ENCODE measurements at places on chromosomes 16 and 17.

DNA sequence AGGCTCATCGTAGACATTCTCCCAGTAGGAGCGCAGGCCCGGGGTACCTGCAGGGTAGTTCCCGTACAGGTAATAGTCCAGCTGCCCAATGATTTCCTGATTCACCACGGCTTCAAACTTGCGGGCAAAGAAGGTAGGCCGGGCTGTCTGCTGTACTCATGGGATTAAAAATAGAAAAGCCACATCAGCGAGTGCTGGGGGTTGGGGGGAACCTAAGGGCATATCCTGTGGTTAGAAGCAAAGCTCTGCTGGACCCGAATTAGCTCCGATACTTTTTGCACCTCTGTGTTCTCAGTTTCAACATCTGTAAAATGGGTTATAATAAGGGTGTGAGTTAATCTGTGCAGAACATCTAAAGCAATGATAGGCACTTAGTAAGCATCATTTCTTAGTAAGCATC lies 336.2 kb downstream of the XYLT1 start:
- no peak for DNase-seq

GRCh38 chr16:13463619-13464018 lies 456.3 kb upstream of the ERCC4 start:
- DNase-seq: no peak

GRCh38 chr16:77612596-77612995 lies 109.7 kb upstream of the NUDT7 start:
- DNase-seq: no peak

GRCh38 chr16:19559242-19559910 lies 3.9 kb downstream of the VPS35L start:
- no peak for DNase-seq

GRCh38 chr17:3915995-3916696 lies at the start of gene P2RX1:
Gene P2RX1, minus strand, starts transcription at chr17:3916465. Its CDS starts 240 bp downstream, at chr17:3916225.
- DNase-seq: no peak

- no peak for DNase-seq
Observed at GRCh38 chr16:82157534-82157812, 12.6 kb downstream of the MPHOSPH6 start.

GRCh38 chr16:11302977-11303376 lies 21.8 kb upstream of the PRM1 start:
- DNase-seq: no peak

DNA sequence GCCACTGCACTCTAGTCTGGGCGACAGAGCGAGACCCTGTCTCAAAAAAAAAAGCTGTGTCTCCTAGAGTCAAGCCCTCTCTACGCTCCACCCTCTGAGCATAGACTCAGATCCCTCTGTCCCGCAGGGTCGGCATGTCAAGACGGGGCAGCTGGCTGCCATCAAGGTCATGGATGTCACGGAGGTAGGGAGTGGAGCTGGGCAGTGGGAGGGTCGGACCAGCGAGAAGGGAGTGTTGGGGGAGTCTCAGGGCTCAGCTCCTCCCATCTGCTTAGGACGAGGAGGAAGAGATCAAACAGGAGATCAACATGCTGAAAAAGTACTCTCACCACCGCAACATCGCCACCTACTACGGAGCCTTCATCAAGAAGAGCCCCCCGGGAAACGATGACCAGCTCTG lies 18.5 kb upstream of the C17orf107 start:
- DNase-seq: no peak

GRCh38 chr17:65572186-65572580 lies 10.7 kb upstream of the AXIN2 start:
- no peak for DNase-seq

- no peak for DNase-seq
Observed at GRCh38 chr17:10992106-10992880, 154.4 kb upstream of the PIRT start.

- no peak for DNase-seq
Observed at GRCh38 chr17:60559995-60560859, 34.2 kb upstream of the APPBP2 start.

DNA sequence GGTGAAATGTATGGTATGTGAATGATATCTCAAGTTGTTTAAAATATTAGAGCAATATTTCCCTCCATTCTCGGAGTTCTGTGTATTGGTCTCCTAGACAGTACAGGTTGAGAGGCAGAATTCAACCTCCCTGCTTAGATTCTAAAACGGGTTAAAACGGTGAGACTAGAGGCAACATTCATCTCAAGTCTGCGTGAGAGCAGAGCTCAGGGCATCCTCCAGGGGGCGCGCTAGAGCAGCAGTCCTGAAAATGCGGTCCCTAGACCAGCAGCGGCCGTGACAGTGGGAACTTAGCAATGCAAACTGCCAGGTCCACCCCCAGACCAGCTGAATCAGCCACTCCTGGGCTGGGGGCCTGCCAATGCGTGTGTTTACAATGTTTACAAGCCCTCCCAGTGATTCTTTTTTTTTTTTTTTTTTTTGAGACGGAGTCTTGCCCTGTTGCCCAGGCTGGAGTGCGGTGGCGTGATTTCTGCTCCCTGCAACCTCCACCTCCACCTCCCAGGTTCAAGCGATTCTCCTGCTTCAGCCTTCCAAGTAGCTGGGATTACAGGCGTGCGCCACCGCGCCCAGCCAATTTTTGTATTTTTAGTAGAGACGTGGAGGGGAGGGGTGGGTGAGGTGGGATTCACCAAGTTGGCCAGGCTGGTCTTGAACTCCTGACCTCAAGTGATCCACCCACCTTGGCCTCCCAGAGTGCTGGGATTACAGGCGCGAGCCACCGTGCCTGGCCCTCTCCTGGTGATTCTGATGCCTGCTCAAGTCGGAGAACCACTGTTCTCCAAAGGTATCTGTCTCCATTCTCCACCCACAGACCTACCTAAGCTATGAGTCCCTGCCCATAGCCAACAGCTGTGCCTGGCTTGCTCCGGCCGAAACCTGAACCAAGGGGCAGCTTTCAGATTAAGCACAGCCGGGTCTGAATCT lies 24.2 kb downstream of the KLHL36 start:
- peak; percentile 65 for DNase-seq

DNA sequence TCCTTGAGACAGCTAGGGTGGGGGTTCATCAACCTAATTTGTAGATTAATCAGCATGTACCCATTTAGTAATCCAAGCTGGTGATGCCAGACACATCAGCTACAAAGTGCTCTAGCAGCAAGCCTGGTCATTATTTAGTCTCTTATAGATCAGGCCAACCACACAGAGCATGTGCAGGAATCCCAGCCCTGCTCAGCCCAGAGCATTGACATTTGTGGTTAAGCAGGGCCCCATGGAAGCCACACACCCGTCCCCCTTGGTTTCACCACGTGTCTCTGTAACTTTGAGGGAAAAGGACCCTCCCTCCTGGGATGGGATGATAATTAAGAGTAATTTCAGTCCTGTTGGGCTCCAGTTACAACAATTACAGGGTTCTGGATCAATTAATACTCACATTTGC lies 268.8 kb upstream of the RPL38 start:
- DNase-seq: no peak

- DNase-seq: no peak
Observed at GRCh38 chr16:27432558-27432957, 30.6 kb downstream of the IL21R start.

GRCh38 chr16:84836234-84836647 lies 16.5 kb downstream of the CRISPLD2 start:
- no peak for DNase-seq

DNA sequence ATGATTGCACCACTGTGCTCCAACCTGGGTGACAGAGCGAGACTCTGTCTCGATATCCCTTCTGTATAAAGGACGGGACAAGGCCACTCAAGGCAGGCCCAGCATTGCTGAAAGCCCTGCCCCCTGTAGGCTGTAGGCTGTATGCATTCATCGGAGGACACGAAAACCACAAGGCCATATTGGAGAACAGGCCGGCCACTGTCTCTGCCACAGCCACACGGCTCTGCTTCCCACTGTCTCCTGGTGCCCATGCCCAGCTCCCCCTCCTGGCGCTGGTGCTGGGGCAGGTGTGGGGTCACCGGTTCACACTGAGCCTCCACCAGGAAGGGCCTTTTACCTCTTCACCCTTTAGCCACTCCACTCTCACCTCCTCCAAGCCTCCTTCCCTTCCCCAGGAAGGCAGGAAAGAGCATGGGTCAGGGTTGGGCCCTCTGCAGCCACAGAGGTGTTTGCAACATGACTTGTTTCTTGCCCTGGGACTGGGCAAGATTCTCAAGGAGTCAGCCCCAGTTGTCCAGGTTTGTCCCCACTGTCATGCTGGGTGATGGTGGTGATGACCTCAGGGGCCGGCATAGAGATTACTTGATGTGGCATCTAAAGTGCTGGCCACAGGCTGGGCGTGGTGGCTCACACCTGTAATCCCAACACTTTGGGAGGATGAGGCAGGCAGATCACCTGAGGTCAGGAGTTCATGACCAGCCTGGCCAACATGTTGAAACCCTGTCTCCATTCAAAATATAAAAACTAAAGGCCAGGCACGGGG lies 5.3 kb upstream of the NTN3 start:
- no peak for DNase-seq

DNA sequence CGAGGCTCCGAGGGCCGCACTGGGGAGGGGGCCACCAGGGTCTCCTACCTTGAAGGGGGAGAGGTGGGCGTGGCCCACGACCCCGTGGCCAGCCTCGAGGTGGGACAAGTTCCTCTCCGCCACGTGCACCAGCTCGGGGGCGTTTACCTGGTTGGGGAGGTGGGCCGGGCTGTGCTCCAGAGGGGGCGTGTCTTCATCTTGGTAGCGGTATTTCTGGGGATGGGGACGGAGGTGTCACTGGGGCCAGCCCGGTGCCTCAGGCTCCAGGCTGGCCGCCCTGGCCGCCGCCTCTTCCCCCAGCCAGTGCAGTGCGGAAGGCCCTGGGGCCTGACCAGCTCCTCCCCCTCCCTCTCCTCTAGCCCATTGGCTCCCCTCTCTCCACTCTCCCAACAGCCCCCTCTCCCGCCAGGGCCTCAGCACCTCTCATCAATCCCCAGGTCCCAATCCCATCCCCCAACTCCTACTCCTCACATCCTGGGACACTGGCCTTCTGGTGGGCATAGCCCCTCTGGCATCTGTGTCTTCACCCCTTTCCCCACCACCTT lies 11.5 kb downstream of the DLG4 start:
- DNase-seq: no peak

GRCh38 chr17:1511756-1512321 lies 4.6 kb downstream of the INPP5K start:
- no peak for DNase-seq

DNA sequence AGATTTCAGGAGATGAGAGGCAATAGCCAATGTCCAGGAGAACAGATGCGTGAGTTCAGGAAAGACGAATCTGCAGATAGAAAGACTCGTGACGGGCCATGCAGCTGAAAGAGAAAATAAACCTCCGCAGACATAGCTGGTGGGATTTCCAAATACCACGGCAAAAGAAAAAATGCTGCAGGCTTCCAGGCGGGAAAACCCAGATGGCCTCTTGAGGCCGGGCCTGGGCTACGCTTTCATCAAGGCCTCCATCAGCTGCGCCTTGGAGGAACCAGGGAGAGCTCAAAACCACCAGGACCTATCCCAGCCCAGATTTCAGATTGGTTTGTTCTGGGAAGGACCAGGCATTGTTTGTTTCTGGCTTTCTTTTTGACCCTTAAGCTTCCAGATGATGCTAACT lies 16.7 kb downstream of the CCDC40 start:
- no peak for DNase-seq

DNA sequence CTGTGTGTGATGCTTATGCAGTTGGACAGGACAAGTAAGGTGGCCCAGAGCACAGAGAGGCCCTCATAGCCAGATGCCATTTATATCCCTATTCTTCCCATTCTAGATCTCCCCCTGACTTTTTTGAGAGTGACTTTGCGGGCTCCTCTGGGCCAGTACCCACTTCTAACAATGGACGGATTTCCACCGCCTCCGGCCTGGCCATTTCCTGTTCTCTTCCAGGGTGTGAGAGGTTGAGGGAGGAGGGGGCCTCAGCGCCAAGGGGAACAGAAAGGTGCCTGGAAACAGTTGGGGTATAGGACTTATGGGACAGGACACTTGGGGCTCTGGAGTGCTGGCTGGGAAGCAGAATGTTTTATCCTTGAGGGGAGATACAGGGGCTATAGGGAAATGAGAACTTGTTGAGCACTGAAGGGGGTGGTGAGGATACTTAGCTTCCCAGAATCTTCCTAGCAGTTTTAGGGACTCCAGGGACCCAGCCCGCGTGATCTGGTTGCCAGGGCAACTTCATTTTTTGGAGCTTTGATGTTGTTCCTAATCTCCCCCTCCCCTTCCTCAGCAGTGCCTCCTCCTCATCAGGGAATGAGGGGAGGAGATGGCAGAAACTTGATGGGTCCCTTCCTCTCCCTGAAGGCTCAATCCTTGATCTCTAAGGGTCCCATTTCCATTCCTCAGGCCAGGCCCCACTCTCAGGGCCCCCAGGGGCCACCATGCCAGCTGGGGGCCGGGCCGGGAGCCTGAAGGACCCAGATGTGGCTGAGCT lies 3.6 kb downstream of the TAOK2 start:
- no peak for DNase-seq

DNA sequence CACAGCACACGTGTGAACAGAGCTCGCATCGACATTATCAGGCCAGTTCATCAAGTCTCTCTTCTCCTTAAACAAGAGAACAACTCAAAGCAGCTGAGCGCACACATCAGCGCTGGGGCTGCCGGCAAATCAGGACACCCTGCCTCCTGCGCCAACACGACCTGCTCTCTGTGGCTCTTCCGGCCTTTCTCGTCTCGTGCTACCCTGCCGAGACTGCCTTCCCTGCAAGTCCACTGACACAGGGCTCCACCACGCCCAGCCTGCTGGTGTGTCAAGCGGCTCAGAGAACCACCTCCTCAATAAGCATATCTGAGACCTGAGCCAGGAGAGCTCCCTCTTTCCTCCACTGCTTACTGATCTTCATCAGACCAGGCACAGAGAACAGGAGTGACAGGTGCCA lies 96.9 kb downstream of the ZNF778 start:
- DNase-seq: peak; percentile 28
